ENCODE measurements at places on chromosomes 5 and 9.

GRCh38 chr5:125582352-125582751 lies 835.9 kb upstream of the ZNF608 start:
- no peak for DNase-seq

DNA sequence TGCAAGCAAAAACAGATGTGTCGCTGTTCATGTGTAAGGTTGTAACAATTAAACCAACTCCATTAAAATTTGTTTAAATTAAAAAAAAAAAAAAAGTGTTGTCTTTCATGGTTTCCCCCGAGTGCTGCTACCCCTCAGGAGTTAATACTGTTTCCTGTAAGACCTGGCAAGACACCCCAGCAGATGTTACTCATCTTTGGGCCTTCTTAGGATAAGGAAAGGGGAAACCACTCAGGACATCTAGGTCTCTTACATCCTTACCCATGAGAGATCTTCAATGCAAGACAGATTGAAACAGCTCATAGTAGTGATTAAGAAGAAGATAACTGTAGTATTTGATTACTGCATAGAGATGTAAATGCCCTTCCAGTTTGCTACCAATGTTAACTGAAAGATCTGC lies 33.5 kb upstream of the F2R start:
- DNase-seq: no peak

GRCh38 chr5:171888051-171888481 lies 102.4 kb downstream of the SMIM23 start:
- DNase-seq: no peak

DNA sequence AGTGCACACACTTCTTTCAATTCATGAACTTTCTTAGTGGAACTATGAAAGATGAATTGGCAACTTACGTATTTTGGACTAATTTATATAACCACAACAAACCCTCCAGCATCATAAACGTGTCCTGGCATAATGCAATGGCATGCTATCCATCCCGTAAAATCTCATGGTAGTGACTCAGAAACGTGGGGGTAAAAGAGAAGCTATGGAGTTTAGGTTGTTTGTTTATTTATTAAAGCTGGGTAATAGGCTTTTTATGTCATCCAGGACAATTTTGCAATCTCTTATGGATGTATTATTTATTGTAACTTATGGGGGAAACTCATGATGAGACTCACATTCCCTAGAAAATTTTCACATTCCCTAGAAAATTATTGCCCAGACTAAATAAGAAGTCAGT lies 106.3 kb downstream of the GDA start:
- DNase-seq: no peak

GRCh38 chr9:19028835-19029451 lies 4.1 kb downstream of the SAXO1 start:
- peak; percentile 75 for DNase-seq

GRCh38 chr5:7801891-7802614 lies 48.9 kb downstream of the CFAP90 start:
- DNase-seq: no peak

- DNase-seq: no peak
Observed at GRCh38 chr5:147152086-147152485, 82.7 kb upstream of the STK32A start.

GRCh38 chr9:81549500-81550206 lies 139.7 kb downstream of the TLE1 start:
- DNase-seq: no peak

DNA sequence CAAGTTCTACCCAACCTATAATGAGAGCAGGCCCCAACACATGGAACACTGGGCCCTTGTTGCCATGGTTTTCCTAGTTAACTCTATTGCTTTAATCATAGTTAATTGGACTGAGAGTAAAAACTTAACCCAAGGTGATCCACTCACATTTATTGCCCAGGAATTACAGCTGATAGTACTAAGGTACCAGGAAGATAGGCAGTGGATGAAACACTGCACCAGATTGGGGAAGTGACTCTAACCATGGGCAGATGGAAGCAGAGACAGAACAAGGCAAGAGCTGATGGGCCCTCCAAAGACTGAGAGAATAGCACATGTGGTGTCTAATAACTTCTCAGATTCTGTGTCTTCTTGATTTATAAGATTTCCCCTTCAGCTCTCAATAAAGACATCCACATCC lies 145.7 kb upstream of the TRIM32 start:
- no peak for DNase-seq

DNA sequence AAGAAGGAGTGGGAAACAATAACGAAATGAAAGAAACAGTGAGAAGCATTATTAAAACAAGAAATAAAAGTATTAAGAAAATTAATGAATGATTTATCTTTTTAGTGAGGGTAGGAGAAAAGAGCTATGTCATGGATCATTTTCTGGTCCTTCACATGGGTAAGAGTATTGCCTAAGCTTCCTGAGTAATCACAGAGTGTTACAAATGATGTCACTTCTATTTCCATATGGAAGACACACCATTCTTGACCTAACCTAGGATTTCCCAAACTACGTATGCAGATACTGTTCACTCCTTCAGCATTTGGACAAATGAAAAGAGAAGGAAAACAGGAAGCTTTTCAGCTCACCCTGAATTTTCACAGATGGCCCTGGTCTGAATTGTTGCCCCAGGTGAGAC lies 3.3 kb upstream of the TSLP start:
- no peak for DNase-seq

DNA sequence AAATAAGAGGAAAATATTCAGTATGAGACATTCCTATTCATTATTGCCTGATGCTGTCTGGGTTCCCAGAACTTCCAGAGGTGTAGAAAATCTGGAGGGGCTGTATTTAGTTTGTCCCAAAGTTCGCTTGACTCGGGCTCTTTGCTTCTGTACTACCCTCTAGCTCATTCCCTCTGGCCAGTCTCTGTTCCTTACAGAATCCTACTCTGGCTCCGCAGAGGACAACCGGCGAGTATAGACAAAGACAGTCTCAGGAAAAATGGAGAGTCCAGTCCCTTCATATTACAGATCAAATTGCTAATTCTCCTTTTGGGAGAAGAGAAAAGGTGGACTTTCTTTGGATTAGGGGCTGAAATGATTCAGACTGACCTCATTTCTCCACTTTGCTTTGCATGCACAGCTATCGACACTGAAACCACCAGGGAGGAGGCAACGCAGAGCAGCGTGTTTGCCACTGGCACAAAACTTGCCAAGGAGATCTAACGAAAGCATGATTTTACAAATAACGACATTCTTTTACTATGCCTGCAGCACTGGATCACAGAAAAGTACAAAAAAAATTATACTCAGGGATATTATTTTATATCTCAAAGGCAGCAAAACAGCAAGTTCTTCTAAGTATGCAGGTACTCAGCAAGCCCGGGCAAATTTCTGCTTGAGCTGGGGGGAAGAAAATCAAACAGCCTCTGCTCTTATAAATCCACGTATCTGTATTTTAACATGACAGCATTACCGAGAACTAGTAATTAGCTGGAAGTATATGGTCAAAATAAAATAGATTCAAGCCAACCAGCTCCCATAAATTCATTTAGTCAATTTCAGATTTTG lies 279.7 kb downstream of the NPR3 start:
- no peak for DNase-seq

- DNase-seq: no peak
Observed at GRCh38 chr5:25006237-25006636, 361.5 kb upstream of the CDH10 start.

Data from astrocyte of the spinal cord (primary cell).